LHCN-M2 (cell line): ENCODE measurements at places on chromosomes 16 and 17. TPM values are rescaled to one million over a fixed set of nuclear protein-coding genes. Genes with fewer than 3 reads are reported as not detected.

LDHD gene
- 0.11 TPM in 1 of 2 replicates, not detected in the other for total RNA-seq

FMNL1 gene
- total RNA-seq: 19.8 and 29.0 TPM in 2 replicates

- DNase-seq: no peak
Measured at GRCh38 chr16:11583889-11584565, 2.7 kb downstream of the LITAF start.

- DNase-seq: peak; percentile 36
Measured at GRCh38 chr17:50865060-50865867, 890 bp downstream of the TOB1 start.
